ENCODE measurements at places on chromosomes 11 and 22.

- DNase-seq: no peak
These were observed 27.1 kb upstream of the NUP50 start for GRCh38 chr22:45136594-45136993.

- DNase-seq: peak; percentile 79
These were observed 751 bp downstream of the ARFGAP3 start for GRCh38 chr22:42856179-42856864.

GRCh38 chr22:42174062-42174461 is 43.5 kb upstream of the CYP2D6 start:
- DNase-seq: no peak

- DNase-seq: no peak
These were observed 12.1 kb downstream of the PRG3 start for GRCh38 chr11:57368845-57369232.

GRCh38 chr11:120556797-120557196 is 45.2 kb downstream of the GRIK4 start:
- no peak for DNase-seq

GRCh38 chr22:50621948-50622722 is 5.8 kb downstream of the ARSA start:
- peak; percentile 61 for DNase-seq

DNA sequence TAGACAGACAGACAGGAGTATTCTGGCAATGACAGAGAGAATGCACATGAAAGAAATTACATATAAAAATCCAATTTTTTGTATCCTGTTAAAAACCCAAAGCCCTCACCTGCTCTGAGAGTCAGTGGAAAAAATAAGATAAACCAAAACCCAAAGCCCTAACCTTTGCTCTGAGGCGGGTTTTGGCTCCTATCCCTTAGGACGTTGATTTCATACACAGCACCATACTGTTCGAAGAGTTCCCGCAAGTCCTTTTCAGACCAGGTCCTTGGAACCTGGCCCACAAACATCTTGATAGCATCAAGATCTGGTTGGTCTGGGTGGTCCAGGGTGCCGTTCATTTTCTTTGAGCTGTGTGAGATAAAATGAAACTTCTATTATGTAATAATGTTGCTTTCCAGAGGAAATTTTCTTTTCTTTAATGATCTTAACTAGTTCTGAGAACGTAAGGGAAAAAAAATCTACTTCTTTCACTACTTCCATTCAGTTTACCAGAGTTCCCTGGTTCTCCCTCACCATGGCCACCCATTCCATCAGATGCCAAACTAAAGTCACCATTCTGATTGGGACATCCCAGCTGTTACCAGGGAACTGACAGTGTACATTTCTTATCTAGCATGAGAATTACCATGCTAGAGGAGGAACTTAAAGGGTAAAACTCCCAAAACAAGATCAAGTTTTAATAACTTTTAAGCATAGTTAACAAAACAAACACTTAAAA is 39.9 kb upstream of the RAPSN start:
- DNase-seq: no peak

GRCh38 chr11:69393865-69394233 is 87.6 kb upstream of the LINC01488 start:
- DNase-seq: no peak

DNA sequence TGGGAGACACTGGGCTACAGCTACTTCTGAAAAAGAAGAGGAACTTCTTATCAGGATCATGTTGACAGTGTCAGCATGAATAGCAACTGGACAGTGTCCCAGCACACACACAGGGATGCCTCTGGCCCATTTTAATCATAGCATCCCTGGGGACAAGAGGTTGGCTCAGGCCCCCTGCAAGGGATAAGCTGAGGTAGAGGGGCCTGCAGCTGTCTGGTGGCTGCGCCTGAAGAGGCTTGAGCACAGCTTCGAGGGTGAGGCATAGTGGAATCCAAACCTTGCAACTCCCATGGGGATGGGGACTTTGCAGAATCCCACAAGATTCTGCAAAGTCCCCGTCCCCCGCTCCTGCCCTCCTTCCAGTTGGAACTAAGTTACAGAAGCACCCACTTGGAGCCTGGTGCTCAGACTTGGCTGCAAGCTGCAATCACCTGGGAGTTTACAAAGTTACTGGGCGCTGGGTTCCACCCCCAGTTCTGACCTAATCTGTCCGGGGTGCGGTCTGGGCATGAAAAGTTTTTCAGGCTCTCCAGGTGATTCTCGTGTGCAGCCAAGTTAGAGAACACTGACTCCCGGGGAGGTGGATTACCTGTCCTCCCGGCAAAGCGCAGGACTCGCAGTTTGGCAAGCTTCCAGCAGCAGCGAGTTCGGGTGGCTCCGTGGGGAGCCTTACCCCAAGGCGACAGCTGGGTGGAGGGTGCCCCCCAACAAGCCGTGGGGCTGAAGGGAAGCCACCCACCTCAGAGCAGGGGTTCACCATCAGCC is 16.0 kb upstream of the LINC01488 start:
- DNase-seq: no peak

- no peak for DNase-seq
These were observed 144.1 kb downstream of the CTTN start for GRCh38 chr11:70542406-70542805.

GRCh38 chr11:7968686-7969085 is 3.4 kb upstream of the NLRP10 start:
- no peak for DNase-seq

DNA sequence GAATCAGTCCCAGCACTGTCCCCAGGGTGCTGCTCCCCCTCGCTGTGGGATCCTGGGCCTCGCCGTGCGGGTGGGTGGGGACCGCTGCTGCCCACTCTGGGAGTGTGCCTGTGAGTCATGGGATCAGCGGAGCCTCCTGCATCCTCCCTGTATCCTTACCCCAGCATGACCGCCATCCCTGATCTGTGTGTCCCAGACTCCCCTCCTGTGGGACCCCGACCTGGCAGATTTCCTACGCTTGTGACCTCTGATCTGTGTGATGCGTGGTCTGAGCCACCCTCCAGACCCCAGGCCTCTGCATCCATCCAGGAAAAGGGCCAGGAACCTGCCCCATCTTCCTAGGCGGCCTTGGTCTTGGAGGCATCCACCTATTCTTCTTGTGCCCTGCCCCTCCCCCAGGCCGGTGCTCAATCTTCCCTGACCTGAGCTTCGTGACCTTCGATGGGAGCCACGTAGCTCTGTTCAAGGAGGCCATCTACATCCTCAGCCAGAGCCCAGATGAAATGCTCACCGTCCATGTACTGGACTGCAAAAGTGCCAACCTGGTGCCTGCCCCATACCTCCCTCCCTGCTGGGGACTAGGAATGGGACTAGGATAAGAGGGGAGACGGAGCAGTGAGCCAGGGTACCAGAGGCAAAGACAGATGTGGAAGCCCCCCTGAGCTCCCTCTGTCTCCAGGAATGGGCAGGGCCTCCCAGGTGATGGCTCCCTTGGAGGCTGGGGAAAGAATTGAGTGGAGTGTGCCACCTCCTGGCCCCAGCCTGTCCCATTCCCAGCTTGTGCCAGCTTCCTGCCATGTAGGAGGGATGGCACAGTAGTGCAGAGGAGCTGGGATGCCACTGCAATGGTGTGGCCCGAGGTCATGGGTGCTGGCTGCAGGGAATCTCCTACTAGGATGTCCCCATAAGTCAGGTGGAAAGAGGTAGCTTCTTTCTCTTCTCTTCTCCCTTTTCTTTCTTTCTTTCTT is 65.4 kb downstream of the OTOG start:
- no peak for DNase-seq

GRCh38 chr11:59802639-59803176 is 7.9 kb downstream of the MRPL16 start:
- peak; percentile 60 for DNase-seq

DNA sequence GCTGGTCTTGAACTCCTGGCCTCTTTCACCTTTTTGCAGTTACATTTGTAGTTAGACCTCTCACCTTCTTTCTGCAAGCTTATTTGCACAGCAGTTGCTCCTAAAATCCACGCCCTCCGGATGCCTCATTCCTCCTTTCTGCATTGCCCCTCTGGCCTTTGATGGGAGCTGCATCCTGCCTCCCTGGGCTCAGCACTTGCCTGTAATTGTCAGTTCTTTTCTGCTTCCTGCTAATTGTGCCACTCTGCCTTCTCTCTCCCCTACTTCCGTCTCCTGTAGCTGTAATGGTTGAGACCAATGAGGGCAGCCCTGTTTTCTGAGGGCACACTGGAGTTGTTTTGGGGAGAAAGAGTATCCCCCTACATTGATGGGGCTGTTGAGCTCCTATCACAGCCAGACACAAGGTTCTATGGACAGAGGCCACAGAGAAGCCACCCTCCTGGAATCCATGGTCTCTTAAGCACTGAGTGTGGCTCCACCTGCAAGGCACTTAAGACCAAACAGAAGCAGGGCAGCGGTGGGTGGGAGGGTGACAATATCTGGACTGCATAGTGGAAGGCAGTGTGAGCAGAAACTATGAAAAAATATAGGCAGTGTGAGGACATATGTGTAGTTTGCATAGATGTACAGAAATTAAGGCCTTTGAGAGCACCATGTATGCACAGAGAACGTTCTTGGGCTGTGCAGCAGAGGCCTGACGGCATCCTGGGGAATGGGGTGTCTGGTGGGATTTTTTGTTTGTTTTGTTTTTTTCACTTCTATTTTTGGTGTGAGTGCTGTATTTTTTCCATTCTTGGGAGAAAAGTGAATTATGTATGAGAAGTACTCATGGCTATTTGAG is 30.5 kb downstream of the YDJC start:
- DNase-seq: no peak
